ENCODE measurements at places on chromosomes 4 and X.

GRCh38 chr4:548976-549375 is 27.1 kb downstream of the TMEM271 start:
- no peak for DNase-seq

DNA sequence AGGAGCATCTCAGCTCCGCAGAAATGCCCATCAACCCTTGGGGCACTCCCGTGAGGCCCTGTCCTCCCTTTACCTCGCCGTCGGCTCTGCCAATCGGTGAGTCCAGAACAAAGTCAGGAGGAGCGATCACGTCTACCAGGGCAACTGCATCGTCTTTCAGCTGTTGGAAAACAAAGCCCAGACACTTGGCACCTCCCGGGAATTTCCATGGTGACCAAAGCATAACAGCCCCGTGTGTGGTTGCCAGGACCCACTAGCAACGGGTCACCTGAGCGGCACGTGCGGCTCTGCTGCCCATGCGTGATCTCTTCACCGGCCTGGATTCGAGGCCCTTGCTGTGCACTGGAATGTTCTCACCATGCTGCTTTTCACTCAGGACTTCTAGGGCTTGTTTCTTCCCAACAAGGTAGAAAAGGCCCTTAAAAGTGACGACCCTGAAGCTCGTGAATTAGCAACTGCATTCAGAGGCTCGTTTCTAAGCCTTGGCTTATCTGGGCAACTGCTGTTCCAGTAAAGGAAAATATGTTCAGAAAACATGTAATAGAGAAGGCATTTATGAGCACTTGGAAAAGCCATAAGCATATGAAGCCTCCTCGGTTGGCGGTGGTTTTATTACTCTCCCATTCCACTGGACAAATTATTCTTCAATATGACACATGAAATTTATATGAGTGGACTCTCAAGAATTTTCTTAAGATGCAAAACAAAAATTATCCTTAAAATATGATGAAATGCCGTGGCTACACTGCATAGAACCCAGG is 69.5 kb downstream of the ACOX3 start:
- no peak for DNase-seq

- no peak for DNase-seq
Observed at GRCh38 chr4:125315576-125316400, 1.0 kb downstream of the FAT4 start.

- no peak for DNase-seq
Observed at GRCh38 chr4:127400276-127400675, 232.5 kb upstream of the INTU start.

DNA sequence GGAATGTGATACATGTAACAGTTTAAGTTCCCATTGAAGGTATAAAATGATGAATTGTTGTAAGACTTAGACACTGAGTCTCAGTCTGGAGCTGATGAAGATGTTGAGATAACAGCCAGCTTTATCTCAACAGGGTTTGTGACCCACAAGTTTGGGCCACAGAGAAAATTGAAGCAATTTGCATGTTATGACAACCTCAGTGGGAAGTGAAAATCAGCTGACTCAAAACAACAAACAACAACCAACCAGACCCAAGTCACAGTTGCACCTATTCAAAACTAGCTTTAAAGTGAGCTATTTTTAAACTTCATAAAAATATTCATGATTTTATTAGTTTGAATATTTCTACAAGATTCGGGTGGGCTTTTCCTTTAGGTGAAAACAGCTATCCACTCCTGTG is 8.0 kb downstream of the SFRP2 start:
- DNase-seq: no peak

GRCh38 chr4:66062921-66063320 is 392.6 kb upstream of the EPHA5 start:
- no peak for DNase-seq

- no peak for DNase-seq
Observed at GRCh38 chr4:145663194-145663593, 16.8 kb upstream of the C4orf51 start.

GRCh38 chrX:37454537-37455285 is 105.5 kb downstream of the PRRG1 start:
- DNase-seq: no peak

DNA sequence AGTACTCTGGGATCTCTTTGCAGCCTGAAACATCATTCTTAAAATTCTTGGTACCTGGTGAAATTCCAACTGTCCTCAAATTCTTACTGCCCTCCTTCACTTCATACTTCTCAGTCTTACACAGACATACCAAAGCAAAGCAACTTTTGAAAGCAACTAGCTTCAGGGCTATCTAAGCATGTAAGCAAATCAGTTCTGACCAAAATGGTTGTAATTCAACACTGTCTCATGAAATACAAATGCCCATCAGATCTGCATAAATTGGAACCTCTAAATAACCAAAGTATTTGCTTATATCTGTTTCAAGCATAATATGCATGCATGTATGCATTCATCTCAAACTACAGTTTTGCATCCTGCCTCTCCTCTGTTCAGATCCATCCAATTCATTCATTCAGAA is 308.1 kb upstream of the PPARGC1A start:
- no peak for DNase-seq

- no peak for DNase-seq
Observed at GRCh38 chr4:18611026-18611425, 589.5 kb upstream of the LCORL start.

DNA sequence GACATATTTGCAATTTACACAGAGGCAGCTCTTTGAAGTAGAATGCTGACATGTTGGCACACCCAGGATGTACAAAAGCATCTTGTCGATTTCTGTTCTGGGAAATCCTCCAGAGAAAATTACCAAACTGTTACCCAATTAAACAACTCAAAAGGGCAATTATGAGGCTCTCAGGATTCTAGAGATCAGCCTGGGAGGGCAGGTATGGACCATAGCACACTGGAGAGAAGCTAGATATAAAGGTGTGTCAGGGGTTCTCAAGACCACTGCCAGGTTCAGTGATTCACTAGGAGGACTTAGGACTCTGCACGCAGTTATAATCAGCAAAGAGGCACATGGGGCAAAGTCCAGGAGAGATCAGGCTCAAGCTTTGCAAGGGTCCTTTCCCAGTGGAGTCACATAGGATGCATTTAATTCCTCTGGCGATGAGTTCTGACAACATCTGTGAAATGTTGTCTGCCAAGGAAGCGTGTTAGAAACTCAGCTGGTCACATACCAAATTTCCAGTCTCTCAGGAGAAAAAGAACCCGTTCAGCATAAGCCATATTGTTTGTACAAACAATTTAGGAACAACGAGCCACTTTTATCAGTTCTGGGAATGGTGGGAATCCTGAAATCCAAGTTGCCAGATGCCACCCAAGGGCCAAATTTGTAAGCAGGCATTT is 100.8 kb downstream of the SYTL5 start:
- DNase-seq: no peak

GRCh38 chrX:77668391-77669237 is 117.4 kb downstream of the ATRX start:
- no peak for DNase-seq

DNA sequence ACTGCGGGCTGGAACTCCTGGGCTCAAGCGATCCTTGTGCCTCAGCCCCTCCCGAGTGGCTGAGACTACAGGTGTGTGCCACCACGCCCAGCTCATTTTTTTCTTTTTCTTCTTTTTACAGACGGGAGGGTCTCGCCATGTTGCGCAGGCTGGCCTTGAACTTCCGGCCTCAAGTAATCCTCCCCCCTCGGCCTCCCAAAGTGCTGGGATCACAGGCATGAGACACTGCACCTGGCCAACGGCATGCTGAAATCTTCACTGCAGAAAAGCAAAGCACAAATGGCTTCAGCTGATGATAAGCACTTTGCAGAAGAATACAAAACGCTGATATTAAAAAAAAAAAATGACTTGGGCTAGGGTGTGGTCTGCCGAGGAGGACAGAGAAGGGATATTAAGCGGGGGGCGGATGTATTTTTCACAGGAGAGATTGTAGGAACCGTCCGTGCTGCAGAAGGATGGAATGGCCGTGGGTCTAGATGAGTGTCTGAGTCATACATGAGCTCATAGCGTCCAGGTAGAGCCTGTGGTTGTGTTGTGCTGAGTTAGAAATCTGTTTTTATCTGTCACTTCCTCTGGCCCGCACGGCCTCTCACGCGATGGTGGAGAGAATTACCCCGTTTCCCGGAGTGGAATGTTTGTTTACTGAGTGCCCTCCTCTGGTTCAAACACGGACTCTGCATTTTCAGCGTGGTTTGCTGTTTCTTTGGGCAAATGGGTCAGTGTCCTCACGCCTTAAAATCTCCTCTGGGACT is 8.5 kb upstream of the AKAP17A start:
- peak; percentile 42 for DNase-seq

DNA sequence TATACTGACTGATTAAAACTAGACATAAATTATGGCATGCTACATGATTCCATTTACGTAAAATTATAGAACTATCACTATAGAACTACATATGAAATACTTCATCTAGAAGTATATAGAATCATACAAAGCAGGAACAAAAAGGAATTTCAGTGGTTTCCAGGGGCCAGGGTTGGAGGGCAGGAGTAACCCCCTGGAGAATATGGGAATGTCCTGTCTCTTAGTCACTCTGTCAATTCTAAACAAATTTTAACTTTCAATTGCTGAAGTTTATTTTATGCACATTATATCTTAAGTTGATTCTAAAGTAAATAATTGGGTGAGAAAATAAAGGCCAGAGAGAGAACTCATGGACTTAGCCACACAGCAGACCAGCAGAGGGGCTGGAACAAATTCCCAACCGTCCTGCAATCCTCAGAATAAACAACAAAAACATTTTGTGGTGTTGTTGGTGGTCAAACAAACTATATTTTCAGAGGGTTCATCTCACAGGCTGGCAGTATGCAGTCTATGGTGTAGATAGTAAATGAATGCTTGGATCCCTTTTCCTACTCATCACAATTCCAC is 476.9 kb upstream of the SLIT2 start:
- DNase-seq: no peak

DNA sequence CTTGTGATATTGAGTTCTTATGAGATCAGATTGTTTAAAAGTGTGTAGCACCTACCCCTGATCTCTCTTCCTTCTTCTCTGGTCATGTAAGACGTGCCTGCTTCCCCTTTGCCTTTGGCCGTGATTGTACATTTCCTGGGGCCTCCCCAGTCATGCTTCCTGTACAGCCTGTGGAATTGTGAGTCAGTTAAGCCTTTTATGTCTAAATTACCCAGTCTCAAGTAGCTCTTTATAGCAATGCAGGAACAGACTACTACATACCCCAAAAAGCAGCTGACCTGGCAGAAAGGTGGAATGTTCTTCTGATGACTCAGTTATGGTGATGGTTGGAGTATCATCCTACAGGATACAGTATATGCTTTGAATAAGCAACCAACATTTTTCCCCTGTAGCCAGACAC is 11.4 kb upstream of the MCUB start:
- DNase-seq: no peak

GRCh38 chr4:140256941-140257340 is 103.0 kb upstream of the MAML3 start:
- no peak for DNase-seq

GRCh38 chrX:31629195-31629594 is 557.4 kb upstream of the FTHL17 start:
- no peak for DNase-seq

DNA sequence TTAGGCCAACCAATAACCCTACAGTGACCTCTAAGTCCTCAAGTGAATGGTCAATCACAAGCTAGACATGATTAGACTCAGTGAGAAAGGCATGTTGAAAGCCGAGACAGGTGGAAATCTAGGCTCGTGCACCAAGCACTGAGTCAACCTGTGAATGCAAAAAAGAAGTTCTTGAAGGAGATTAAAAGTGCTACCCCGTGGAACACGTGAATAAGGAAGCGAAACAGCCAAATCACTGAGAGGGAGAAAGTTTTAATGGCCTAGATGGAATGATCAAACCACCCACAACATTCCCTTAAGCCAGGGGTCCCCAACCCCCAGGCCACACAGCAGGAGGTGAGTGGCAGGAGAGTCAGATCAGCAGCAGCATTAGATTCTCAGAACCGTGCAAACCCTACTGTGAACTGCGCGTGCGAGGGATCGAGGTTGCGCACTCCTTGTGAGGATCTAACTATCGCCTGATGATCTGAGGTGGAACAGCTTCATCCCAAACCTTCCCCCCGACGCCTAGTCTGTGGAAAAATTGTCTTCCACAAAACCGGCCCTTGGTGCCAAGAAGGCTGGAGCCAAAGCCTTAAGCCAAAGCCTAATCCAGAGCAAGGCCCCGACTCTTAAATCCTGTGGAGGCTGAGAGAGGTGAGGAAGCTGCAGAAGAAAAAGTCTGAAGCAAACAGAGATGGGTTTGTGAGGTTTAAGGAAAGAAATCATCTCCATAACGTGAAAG is 19.5 kb upstream of the PDE6B start:
- DNase-seq: no peak

DNA sequence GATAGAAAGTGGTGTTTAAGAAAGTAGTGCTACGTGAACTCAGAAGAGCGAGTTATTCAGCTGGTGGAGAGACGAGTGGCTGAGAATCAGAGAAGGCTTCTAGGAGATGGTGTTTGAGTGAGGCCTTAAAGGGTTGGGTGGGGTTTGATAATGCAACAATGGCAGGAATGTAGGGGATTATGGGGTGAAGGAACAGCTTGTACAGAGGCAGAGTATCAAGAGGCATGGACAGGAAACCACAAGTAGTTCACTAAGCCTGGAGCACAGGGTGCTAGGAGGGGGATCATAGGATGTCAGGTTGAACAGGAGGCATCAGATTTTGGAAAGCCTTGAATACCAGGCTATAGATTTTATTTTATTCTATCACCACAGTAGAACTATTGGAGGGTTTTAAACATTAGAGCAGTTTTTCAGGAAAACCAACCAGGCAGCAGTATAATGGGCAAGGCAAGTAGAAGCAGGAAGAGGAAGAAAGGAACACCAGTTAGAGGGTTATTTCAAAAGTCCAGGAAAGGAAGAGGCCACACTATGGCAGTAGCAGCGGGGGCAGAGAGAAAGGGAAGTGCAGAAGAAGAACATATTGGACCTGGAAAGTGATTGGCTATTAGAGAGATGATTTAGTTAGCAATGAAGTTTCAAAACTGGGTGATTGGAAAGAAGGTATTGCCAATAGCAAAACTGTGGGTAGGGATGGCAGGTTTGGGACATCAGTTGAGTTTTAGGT is 99.2 kb downstream of the DOCK11 start:
- DNase-seq: no peak

DNA sequence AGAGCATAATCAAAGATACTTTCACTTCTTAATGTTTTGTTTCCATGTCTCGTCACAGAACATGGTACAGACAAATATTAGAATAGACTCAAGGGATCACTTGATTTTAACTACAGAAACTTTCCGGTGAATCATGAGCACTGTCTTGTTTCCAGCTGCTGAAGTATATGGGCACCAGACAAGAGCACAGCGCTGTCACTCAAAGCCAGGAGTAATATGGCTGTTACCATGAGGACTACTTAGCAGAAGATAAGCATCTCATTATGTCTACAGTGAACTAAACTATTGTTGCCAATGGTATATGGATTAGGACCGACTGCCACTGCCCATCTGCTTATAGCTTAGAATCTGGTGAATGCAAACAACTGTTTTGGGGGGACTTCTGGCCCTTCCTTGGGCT is 34.3 kb downstream of the MECP2 start:
- no peak for DNase-seq

- DNase-seq: no peak
Observed at GRCh38 chr4:173415885-173416653, 17.2 kb upstream of the SCRG1 start.

- no peak for DNase-seq
Observed at GRCh38 chr4:118235566-118236120, 117.2 kb downstream of the PRSS12 start.

Data from stimulated activated CD8-positive, alpha-beta memory T cell treated with anti-CD3 and anti-CD28 coated beads, Interleukin-15, amount 100 ng/mL, for 4 hours (primary cell).